ENCODE measurements at places on chromosomes 2 and 18. TPM values are rescaled to one million over a fixed set of nuclear protein-coding genes. Genes with fewer than 3 reads are reported as not detected.

- DNase-seq, result no peak
Measured at GRCh38 chr2:167987558-167987957, 259.8 kb downstream of the STK39 start.

GRCh38 chr2:7866825-7867224 is 815.0 kb upstream of the ID2 start:
- no peak for DNase-seq

GRCh38 chr18:54358495-54359040 is 862 bp downstream of the C18orf54 start:
- DNase-seq, result no peak

GRCh38 chr2:170339322-170339721 is 161.4 kb downstream of the MYO3B start:
- no peak for DNase-seq

GRCh38 chr18:63160172-63160995 is 159.2 kb downstream of the BCL2 start:
- DNase-seq, result no peak

DNA sequence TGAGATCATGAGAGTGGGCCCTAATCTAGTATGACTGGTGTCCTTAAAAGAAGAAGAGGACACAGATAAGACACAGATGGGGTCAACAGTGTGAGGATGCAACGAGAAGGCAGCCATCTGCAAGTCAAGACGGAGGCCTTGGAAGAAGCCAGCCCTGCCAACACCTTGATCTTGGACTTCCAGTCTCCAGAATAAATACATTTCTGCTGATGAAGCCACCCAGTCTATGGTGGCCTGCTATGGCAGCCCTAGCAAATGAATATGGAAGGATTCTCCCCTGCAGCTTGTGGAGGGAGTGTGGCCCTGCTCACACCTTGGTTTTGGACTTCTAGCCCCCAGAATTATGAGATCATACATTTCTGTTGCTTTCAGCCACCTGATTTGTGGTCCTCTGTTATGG is 12.3 kb downstream of the CTIF start:
- DNase-seq, result no peak

DNA sequence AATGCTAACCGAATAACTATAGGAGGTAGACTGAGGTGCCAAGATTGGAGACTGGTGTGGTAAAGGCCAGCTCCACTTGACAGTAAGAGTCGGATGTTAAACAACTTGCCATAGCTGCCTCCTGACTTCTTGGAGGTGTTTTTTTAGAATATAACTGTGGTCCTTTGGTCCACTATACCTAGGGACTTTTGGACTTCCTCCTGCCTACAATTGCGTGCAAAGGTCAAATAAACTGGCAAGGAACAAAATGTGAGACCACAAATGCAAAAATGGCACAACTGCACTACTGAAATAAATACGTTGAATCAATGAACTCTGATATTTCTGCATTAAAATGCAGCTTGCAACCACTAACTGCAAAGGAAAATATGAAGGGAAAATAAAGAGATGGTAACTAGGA is 338.6 kb downstream of the NRXN1 start:
- no peak for DNase-seq

- no peak for DNase-seq
Measured at GRCh38 chr2:16303273-16303577, 362.4 kb downstream of the CYRIA start.

Gene TMEM185B
- total RNA-seq, result 42.0 TPM

GRCh38 chr18:76405681-76406356 is 89.2 kb downstream of the ZNF516 start:
- DNase-seq, result peak; percentile 55

Gene COA5
- total RNA-seq, result 27.8 TPM

Gene CYBRD1
- 2.3 TPM for total RNA-seq

- no peak for DNase-seq
Measured at GRCh38 chr2:234885886-234886285, 65.9 kb upstream of the SH3BP4 start.

- DNase-seq, result no peak
Measured at GRCh38 chr2:227320305-227321094, 4.6 kb upstream of the MFF start.

Gene MYCN
- 5.5 TPM for total RNA-seq

DNA sequence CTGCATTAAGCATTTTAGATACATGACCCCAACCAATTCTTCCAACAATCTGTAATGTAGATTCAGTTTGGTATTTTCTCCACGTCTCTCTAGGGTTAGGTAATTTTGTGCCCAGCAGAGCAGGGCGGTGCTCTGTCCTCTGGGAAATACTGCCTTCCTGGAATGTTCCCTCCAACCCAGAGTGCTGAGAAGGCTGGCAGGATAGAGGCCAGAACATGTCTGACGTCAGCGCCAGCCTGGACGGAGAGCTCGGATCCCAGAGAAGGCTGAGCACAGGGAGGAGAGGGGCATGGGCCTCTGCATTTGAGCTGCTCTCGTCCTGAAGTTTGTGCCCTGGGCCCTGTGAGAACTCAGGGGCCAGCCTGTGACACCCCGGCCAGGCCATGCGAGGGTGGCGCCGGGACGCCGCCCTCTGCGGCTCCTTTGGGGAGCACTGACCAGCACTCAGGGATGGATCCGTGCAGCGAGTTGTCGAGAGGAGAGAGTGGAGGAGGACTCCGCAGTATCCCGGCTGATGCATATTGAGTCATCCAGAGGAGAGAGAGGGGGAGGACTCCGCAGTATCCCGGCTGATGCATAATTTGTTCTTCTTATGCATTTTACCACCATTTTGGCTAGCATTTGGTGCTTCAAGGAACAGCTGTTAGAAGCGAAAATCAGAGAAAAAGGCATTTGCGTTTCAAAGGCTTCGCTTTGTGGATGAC is 80.0 kb upstream of the PXDN start:
- DNase-seq, result no peak

DNA sequence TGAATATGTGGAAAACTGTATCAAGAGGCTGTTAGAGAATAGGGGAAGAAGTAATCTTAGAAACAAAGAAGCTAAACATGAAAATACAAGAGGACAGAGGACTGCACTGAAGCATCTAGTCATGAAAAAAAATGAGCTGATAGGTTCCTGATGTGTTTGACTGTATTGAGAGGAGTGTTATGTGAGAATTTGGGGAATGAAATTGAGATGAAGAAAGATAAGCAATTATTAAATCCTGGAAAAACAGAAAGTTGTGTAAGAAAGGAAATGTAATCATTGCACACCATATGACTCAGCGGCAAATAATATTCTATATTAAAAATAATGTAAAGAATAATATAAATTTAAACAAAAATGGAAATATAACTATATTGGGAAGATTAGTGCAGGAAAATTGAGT is 71.2 kb downstream of the SEMA4F start:
- no peak for DNase-seq

Gene ATP9B
- total RNA-seq, result 24.6 TPM

DNA sequence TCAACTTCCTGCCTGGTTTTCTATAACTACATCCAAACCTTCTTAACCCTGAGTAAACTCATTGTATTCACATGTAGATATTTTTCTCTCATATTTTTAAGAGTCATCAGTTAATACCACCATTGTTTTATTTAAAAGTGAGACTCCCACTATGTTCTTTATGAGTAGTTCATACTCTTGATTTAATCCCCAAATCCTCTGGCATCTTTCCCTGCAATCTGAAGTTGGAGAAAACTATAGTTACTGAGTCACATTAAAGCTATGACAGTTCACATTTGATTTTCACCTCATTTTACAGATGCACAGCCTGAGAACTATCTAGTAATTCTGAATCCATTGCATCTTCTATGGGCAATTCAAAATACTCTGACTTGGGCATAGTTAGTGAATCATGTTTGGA is 1358.7 kb upstream of the NRXN1 start:
- no peak for DNase-seq

Measured in Calu3 (cell line).